NCI-H2081 treated with DMSO at 0.1 percent for 48 hours (cell line): ENCODE measurements at places on chromosomes 3 and 15.

- no peak for DNase-seq
Measured at GRCh38 chr15:34799149-34800101, 4.1 kb upstream of the ACTC1 start.

DNA sequence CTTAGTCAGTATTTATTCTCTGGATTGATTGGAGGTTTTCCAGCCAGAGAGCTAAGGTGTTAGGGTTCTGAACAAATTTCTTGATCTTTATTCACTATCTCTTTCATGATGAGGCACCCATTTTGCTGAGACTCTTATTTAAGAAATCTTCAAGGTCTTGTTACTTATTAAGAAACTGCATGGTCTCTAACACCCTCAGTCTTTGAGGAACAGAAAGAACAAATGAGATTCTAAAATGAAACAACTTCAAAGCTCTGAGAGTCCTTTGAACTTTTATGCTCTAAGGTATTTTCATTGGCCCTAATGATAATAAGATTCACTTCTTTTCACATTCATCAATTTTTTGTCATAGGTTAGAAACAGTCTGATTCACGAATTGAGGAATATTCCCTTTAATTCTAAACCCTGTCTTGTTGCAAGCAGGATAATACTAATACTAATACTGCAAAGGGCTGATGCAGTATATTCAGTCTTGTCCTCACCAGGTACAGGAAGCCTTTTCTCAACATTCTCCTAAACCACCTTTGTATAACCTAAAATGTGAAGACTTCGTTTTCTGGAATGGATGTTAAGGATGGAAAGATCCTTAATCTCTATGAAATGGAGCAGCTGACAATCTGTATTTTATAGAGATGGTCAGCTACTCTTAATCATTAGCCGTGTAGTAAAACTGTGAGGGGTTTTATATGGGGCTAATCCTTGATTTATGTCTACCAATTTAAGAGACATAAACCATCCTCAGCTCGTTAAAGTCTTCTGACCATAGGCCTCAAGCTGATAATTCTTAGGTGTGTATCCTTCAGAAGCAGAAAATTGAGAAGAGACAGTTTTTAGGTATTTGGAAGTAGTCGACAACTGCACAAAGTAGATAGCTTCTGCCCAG lies 198.3 kb downstream of the OTOL1 start:
- DNase-seq, result no peak

DNA sequence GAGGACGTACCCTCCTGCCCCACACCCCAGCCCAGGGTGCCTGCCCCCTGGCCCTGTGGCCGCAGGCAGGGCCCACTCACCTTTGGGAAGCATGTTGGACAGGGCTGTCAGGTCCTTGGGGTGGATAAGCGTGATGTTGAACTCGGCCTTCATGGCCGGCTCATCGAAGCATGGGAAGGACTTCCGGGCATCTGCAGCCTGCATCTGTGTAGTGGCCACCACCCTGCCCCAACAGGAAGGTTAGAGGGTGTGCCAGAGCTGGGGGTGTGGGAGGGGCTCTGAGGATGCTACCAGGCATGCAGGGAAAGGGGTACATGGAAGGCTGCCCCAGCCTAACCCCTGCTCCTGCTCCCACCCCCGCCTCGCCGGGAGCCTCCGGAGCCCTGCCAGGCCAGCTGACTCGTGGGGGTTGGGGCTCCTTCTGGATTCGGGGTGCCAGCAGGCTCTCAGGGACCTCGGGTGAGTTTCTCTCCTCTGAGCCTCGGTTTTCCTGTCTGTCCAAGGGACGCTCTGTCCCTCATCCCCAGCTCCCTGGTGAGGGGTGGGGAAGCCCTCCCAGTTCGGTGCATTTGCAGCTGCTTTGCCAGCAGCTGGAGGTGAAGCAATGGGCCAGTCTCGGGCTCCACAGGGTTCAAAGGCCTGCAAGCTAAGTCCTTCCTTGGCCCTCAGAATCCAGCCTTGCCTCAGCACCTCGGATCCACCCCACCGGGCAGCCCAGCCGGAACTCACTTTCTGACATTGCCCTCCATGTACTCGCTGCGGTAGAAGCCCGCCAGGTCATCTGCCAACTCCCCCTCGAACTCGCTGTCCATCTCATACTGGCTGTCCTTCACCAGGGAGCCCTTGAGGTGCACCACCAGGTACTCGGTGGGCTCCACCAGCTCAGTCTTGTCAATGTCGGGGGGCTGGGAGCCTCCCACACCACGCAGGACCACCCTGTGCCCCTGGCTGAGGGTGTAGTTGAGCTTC lies 9.1 kb downstream of the ANPEP start:
- DNase-seq, result no peak

- no peak for DNase-seq
Measured at GRCh38 chr15:63514531-63514943, 10.1 kb downstream of the USP3 start.

- DNase-seq, result no peak
Measured at GRCh38 chr15:37217567-37217966, 117.2 kb upstream of the MEIS2 start.

DNA sequence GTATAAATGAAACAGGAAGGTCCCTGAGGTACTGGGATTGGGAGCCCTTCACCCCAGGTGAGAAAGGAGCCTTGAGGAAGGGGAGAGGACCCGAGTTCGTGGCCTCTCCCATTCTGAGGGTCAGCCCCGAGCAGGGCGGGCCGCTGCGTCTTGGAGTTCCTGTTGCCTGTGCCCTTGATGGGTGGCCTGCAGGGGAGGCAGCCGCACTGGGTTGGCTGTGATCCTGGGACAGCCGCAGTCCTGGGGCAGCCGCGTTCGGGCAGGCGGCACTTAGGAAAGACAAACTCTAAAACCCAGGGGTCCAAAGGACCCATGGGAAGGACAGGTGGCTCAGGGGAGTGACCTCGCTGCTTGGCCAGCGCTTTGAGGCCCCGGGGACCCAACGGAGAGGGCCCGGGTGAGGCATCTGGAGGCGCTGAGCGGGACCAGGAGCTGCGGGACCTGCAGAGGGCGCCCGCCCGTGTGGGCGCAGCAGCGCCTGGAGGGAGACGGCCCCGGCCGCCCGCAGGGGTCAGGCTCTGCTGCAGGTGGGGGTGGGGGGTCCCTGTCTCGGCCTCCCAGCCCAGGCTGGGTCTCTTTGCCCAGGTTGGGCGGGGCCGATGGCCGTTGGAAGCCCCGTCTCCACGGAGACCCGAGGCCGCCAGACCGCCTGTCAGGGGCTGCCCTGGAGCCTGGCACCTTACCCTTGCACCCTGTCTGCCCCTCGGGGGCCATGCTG lies 65.1 kb downstream of the HMCES start:
- no peak for DNase-seq

DNA sequence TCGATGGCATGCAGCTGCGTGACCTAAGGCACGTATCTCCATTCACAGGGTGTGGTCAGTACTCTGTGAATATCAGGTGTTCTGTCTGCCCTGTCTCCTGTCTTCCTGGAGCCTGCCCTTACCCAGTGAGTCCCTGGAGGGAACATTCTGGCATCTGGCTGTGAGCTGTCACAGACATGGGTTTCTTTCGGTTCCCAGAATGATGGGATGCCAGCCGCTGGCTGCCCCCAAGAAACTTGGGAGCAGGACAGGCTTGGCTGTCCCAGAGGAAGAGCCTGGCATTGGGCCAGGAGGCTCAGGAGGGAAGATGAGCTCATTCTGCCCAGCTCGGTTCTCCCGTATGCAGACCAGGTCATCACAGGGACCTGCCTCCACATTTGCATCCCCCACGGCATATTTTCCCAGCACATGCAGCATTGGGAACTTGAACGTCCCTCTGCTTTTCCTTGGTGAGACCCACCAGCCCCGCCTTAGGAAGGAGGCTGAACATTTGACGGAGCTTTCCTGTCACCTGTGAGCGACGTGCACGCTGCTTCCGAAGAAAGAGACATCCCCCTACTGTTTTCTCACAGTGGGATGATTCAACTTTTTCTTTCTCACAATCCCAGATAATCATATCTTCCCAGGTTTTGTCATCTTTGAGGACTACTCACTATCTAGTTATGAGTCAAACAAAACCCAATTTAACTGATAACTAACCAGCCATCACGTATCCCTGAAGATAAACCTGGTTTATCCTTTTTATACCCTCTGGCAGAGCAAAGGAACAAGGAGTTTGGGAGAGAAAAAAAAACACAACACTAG lies 22.0 kb upstream of the PGPEP1L start:
- DNase-seq, result no peak

- no peak for DNase-seq
Measured at GRCh38 chr15:39580485-39581241, at the start of gene THBS1. Gene THBS1, plus strand, starts transcription at chr15:39581079. Its CDS starts 779 bp downstream, at chr15:39581858.

DNA sequence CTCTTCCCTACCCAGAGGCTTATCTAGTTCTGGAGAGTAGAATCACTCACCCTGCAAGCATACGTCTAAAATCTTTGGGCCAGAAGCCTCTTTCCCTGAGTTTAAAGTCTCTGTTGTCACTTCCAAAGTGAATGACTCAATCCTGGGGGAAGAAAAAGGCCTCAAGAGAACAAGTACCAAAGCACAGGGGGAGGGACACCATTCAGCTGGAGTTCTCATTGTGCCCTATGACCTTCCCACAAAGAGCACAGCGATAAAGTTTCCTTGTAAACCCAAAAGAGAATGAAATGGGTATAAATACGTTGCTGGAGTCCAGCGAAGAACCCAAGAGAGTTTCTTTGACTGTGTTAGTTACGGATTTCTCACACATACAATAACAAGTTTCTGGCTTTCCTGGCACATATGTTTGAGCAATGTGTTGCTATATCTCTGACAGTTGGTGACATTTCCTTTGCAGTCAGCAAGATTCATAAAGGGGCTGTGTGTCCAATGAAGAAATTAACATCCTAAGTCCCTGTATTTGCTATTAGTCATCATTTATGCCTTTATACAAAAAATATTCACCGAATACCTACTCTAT lies 107.3 kb upstream of the PTPRG start:
- DNase-seq, result no peak

DNA sequence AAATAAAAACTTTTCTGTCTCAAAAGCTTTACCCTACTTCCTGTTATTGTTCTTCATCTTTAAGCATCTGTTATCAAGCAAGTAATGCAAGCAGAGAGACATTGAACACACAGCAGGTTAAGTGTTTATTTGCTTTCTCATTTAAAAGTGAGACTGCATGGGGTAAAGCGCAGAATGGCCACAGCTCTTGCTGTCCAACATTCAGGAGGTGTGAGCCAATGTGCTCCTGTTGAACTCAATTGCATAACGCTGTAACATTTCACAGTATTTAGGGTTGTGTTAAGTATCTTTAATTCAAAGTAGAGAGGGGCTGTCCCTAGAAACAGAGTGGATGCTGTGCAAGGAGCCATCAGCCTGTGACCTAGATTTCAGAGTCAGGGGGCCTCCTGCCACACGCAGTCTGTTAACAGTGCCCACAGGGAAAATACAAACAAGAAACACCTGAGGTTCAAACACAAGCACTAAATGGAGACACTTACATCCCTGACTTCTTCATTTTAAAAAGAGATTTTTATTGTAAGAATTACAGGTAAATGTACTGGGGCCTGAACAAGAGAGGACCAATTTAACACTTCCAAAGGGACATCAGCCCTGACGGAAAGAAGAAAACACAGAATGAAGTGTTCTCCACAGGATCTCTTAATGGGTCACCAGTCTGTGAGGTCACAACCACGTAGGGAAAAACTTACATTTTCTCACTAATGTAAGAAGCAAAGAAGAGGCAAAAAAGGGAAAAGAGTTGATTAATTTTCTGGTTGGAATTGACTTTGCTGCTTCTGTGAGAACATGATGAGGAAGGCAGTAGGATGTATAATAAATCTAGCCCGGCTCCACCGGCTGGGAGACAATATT lies 815.1 kb downstream of the VGLL3 start:
- DNase-seq, result no peak

DNA sequence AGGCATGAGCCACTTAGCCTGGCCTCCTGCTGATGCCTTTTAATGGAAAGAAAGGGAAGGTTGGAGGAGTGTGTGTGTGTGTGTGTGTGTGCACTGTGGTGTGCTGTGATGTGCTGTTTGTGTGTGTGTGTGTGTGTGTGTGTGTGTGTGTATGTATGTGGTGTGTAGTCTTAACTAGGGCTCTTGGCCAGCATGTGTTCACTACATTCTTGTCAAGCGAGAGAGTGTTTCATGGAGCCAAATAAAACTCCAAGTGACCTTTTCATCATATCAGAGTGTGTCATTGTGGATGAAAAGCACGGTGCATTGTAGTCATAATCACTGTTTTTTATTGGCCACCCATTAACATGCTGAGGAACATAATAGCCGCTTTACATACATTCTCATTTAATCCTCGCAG lies 30.8 kb upstream of the BHLHE40 start:
- no peak for DNase-seq

GRCh38 chr3:37527361-37527760 lies 334.3 kb upstream of the CTDSPL start:
- DNase-seq, result no peak

DNA sequence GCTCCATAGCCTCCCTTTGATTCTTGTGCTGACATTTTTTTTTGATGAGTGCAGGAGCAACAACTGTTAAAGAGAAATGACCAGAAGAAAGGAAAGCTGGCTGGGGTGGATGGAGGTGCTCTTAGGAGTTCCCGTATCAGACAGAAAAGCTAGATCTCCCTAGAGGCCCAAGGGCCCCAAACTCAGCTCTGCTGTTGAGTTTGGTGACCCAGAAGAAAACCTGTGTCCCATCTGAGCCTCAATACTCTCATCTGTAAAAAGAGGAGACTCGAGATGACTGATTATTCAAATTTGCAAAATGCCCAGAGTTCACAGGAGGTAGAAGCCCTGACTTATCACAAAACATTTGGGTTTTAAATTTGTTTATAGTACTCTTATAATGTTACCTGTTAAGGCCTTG lies 142.4 kb downstream of the TIGIT start:
- DNase-seq, result no peak

DNA sequence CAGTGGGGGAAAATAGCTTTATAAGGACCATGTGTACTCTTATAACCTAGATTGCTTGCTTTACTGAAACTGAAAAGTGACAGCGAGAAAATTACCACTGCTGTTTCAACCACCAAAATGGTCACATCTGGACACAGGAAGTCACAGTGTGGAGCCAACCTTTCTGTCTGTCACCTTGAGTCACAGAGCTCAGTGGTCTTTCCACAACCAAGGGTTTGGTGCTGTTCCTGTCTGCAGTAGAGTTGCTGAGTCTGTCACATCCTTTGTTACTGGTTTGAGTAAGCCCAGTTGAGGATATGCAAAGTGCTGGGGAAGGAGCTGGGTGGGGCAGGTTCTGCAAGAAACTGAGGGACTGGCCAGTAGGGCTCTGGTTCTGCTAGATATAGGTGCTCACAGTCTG lies 139.1 kb upstream of the EIF1B start:
- DNase-seq, result no peak
